ENCODE measurements at places on chromosomes 5 and 9. TPM values are rescaled to one million over a fixed set of nuclear protein-coding genes. Genes with fewer than 3 reads are reported as not detected.

Gene AK8
- 0.96 TPM for total RNA-seq

Gene GOLM1
- 333 TPM for total RNA-seq

Gene CDC25C
- 4.1 TPM for total RNA-seq

Gene KCNMB1
- total RNA-seq: 59.1 TPM

DNA sequence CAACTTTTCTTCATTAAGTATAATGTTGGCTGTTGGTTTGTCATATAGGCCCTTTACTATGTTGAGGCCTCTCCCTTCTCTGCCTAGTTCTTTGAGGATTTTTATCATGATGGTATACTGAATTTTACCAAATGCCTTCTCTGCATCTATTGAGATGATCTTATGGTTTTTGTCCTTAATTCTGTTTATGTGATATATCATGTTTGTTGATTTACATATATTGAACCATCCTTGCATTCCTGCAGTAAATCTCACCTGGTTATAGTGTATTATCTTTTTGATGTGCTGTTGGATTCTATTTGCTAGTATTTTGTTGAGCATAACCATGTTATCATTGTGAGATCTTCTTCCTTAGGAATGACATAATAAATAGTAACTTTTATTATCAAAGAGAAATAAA lies 362.9 kb downstream of the CCDC171 start:
- DNase-seq: no peak

GRCh38 chr5:141618030-141618803 lies 583 bp downstream of the DIAPH1 start:
- DNase-seq: peak; percentile 76

DNA sequence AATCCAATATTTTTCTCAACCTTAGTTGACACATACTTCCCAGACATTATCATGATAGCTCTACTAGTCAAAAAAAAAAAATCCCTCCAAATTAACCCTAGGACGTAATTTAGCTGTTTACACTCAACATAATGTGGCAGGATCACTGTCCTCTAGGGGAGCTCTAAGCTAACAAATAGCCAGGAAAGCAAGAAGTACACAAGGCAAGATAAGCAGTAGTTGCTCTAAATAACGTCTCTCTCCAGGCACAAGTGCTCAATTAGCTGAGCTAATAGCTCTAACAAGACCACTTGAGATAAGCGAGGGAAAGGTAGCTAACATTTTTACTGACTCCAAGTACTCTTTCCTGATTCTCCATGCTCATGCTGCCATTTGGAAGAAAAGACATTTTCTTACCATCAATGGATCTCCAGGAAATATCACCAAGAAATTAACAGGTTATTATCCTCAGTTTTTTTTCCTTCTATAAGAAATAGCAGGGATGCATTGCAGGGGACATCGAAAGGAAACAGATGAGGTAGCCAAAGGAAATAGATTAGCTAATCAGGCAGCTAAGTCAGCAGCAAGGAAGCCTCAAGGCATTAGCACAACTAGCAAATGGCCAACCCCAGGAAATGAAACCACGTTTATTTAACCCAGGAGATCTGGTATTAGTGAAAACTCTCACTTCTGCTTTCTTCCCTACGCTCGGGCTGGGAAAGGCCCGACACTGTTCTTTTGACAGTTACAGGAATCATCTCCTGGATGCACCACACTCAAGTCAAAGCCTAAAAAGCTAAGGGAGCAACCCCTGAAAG lies 614.1 kb downstream of the PTPRD start:
- DNase-seq: no peak

- peak; percentile 28 for DNase-seq
Measured at GRCh38 chr5:56608217-56608925, 207.0 kb upstream of the MAP3K1 start.

DNA sequence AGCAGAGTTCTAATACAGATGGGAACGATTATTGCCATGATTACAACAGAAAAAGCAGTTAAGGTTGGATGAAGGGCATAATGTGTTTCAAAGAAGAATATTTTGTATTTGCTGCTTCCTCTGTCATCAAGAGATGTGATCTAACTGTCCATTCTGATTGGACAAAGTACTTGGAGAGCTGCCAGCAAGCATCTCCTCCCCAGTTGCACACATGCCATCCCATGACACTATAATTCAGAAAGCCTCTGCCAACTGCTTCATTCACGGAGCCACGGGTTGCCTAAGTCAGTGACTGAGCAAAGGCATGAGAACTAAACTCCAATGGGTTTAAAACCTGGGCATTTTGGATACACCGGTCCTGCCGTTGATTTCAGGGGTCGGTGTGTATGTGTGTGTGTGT lies 253.8 kb downstream of the CRB2 start:
- DNase-seq: no peak

- no peak for DNase-seq
Measured at GRCh38 chr5:57174128-57174889, 450 bp downstream of the GPBP1 start.

Measured in mucosa of descending colon (tissue), 3 donors.